ENCODE measurements at places on chromosomes 4 and X.

GRCh38 chrX:121322159-121322558 lies 274.7 kb downstream of the GLUD2 start:
- DNase-seq = no peak

DNA sequence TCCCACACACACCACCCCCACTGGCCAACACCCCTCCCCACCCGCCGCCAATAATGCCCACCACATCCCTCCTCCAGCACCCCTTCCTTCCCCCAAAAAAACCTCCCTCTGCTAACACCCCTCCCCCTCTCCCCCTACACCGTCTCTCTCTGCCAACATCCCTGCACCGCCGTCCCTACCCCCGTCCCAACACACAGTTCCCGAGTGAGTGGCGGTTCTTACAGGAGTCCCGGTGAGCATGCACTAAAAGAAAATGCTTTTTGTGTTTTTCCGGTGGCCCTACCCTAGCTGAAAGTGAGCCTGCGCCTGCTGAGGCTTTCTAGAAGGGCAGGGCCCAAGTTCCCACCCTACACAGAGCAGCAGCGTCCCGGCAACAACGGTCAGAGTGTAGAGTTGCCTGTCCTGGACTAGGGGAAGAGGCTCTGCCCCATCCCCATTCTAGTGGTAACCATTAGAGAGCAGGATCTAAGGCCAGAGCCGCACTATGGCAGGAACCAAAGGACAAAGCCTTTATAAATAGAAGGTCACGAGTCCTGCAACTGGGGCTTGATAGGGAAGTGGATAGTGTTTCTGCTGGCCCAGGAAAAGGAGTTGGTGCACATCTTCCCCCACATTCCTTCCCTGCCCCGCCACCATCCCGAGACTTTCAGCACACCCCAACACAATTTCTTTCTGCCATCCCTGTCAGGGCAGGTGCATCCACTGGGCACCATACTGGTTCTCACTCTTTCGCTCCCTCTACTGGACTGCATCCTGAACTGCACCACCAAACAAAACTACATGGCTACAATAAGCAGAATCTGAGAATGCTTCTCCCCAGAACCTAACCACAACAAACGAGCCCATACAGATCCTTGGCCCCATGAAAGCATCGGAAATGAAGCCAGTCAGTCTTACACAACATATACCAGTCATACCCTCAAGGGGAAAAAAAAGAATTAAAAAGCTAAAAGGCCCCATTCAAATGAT lies 78.1 kb upstream of the PAGE3 start:
- DNase-seq = peak; percentile 31

GRCh38 chr4:74499986-74500781 lies 55.2 kb downstream of the AREG start:
- no peak for DNase-seq

- DNase-seq = no peak
These were observed 1038.6 kb downstream of the STPG2 start for GRCh38 chr4:97104666-97105065.

GRCh38 chr4:166309286-166309685 lies 436.2 kb downstream of the TLL1 start:
- DNase-seq = no peak

DNA sequence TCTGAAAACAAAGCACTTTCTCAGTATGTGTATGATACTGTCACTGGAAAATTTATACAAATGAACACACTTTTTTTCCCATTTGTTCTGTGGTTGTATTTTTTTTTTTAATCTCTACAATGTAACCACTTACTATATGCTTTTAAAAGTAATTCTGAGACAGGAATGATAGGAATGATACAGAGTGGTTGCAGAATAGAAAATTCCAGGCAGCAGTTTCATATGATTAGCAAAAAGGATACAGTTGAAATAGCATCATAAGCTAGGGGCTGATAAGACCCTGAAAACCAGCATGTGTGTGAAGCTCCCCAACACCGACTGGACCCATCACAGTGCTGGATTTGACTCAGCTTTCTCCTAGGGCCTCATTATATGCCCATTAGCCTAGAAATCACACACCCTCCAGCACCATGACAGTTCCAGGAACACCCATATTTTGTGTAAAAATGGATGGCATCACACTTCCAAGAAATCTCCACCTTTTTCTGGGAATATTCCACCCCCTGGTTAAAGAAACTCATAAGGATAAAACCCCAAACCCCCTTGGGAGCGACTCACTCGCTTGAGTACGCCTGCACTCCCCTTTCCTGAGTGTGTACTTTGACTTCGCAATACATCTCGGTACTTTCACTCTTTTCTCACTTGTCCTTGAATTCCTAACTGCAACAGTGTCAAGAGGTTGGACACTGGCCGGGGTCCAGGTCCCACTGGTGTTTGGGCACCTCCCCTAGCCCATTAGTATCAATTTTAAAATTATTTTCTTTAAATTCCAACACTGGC lies 77.4 kb upstream of the AGA start:
- no peak for DNase-seq

- no peak for DNase-seq
These were observed 1367.8 kb upstream of the IGFBP7 start for GRCh38 chr4:58477950-58478349.

DNA sequence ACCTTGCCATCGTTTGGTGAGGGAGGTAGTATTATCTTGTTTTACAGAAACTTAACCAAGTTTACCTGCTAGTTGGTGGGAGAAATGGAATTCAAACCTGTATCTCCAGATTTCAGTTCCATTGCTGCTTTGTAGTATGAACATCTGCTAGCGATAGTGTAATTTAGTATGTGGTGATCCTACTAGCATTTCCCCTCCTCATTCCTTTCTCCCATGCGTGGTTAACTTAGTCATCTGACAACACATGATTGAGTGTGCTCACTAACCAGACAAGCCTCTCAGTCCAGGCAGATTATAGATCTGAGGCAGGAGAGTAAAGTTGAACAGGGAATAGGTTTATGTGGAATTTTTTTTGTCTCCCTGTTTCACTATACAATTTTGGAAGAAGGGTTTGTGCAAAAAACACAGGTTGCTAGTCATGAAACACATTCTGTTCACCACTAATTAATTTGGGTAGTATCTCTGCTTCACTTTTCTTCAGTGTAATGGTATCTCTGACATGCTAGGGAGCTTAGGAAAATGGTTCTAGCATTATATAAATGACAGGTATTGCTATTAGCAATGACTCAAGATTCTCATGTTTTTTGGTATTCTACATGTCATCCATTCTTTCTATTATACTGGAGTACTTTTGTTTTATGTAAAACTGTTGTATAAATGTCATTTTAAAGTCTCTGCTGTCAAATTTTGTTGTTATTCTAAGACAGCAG lies 21.7 kb downstream of the RBPJ start:
- no peak for DNase-seq

DNA sequence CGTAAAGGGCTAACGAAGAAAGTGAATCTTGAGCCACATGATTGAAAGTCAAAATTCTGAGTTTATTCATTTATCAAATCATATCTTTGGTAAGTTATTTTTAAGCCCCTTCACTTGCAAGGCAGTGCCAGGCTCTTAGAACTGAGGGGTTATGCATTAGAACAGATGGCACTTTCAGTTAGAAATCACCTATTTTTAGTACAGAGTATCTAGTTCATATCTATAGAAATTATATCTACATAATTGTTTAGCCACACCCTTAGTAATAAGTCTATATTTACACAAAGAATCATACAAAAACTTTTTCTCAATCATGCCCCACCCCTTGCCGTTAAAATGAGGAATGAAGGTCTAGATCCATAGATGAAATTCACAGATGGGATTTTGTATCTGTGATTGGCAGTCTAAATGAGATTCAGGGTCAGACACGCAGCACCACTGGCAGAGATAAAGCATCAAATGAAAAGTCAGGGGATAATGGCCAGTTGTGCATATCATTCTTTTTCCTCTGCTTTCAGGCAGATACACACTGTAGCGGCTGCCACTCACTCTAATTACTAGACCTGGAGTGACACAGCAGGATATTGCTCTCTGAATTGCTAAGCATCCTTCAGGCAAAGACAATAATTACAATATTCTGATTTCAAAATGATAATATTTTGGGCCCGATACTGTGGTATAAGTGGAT lies 440.5 kb downstream of the MAPK10 start:
- DNase-seq = no peak

DNA sequence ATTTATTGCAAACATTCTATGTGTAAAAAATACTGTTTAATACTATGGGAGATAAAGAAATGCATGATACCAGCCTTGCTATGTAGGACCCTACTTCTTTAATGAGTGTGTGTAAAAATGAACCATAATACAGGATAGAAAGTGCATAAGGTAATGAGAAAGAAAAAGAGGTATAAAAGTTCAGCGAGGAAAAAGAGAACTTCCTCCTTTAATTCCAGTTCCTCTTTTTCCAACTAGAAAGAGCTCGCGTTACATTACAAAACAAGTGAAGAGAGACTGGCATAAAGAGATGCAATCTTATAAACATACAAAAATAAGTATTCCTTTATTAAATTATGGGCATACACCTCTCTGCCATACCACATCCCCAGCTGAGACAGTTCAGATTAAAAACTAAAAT lies 77.4 kb downstream of the ANKRD17 start:
- no peak for DNase-seq

DNA sequence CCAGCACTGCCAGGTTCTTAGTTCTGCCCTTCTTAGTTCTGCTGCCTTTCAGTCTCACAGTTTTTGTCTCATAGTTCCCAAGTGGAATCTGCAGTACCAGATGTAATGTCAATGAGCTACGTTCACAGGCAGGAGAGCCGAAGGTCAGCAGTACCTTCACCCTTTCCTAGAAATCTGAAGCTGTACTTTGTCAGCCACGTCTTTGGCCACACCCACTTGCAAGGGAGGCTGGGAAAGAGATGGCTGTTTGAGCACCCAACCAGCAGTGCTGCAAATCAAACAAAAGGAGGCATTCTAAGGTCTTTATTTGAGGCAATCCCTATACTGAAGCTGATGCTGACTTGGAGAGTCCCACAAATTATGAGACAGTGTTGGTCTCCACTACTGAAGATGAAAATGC lies 199.1 kb upstream of the NPY2R start:
- no peak for DNase-seq

All from activated CD8-positive, alpha-beta memory T cell treated with anti-CD3 and anti-CD28 coated beads, Interleukin-2, amount 50 U/mL, for 4 hours (primary cell).